ENCODE measurements at places on chromosomes 12 and 14.

DNA sequence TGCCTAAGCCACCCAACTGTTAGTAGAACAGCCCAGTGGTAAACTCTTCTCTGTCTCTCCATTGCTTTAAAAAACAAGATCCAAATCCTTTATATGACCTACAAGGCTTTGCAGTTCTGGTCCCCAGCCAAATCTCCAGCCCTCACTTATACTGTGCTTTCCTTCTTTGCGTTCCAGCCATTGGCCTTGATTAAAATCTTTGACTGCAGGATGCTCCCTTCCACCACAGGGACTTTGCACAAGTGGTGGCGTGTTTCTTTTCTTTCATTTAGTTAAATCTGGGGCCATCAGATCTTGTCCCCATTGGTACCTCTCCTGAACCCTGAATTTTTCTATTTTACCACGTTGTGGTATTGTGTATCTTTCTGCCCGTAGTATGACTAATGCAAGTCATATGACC, 183.7 kb downstream of the VRK1 start:
- no peak for DNase-seq

DNA sequence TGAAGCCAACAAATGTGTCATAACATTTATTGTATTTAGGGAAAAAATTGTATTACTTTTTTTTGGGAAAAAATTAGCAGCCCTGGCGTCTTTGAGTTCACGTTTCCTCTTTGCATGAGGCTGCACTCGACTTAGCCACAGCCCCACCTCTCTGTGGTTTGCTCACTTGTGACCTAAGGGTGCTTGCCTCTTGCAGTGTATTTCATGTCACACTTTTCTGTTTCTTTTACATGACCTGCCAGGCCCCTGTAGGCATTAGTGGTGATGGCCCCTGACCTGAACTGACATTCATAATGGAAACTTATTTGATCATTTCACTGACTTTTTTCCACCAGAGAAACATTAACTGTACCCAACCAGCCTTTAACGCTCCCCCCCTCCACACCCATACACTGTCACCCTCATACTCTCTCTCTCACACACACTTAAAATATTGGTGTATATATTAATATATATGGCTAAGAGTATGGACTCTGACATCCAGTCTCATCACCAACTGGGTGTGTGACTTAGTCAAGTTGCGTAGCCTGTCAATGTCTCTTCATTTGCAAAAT, 122.9 kb downstream of the PRKCH start:
- DNase-seq, result no peak

DNA sequence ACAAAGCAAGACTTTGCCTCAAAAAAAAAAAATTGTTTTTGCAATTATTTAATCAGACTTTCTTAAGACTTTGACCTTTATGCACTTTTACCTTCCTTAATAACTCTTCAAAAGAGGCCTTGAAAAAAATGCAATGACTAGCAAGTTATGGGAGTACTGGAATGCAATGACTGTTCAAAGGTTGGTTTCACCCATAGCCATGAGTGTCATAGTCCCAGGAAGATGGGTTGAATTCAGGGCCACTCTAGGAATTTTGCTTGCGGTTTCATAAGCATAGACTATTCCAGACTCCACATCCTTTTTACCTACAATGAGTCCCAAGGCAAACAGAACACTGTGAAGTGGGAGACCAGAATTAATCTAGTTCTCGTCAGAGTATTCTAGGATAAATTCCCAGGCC, 29.4 kb upstream of the DENND5B start:
- no peak for DNase-seq

GRCh38 chr12:2668816-2669215, 126.0 kb upstream of the FKBP4 start:
- no peak for DNase-seq

GRCh38 chr12:77608271-77608824, 222.3 kb upstream of the NAV3 start:
- no peak for DNase-seq

DNA sequence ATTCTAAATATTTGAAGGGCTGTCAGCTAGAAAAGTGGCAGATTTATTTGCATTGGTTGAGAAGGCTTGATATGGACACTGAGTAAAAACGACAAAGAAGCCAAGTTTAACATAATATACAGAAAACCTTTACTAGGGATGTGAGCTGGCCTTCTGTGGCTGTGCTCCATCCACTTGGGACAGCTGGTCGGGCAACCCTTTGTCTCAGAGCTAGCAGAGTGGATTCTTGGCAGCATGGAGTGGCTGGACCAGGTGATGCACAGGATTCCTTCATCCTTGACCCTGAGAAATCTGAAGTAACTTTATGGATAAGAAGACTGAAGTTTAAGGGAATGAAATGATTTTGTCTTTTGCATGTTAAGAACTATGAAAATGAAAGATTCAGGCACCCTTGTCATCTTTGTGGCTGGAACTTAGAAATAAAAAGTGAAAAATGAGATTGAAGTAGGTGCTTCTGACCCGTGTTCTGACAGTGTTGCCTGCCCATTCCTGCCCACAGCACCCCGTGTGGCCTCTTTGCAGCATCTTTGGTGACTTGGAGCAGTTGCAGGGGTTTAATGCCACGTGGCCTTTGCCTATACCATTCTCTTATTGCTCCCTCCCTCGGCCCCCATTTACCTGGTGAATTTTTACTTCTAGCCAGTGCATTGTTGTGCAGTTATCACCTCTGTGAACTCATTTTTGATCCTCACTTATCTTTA, 32.6 kb downstream of the PELI2 start:
- DNase-seq, result no peak

GRCh38 chr14:81246461-81247270, 25.9 kb upstream of the GTF2A1 start:
- DNase-seq, result no peak

- DNase-seq, result no peak
These were observed 73.0 kb downstream of the DNAI7 start for GRCh38 chr12:25121916-25122315.

GRCh38 chr12:123765504-123766035, 3.5 kb downstream of the DNAH10 start:
- DNase-seq, result no peak

GRCh38 chr12:56542164-56542563, 20.5 kb downstream of the RBMS2 start:
- DNase-seq, result no peak

DNA sequence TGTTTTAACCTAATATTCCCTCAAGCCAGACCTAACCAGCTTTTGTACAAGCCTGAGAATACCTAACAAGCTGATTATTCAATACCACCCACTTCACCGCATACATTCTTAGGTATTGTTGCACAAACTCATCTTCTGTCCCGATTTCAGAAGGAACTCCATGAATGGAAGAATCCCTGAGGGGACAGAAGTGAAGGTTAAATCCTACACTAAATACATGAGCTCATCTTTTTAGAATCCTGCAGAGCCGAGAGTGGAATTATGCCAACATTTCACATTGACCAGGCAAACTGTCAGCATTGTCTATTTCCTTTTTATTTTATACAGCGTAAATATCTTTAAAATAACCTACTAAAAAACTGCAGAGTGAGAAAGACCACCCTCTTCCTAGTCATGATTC, 140.7 kb upstream of the PRICKLE1 start:
- DNase-seq, result peak; percentile 55

DNA sequence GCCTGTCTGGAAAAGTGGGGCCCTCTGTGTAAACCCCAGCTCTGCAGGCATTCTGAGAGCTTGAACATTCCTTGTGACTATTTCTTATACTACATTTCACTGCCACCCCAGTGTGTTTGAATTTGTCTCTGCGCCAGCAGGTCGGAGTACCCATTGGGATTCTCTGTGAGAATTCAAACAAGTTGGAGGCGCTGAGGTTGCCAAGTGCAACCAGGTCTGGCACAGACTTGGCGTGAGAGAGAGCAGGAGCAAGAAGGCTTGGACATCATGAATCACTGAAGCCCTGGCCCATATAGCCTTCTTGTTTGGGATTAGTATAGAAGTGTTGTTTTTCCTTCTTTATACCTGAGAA, 33.0 kb upstream of the ATP2A2 start:
- DNase-seq, result no peak

Data from cardiac fibroblast (primary cell).